Tongue (tissue), 3 donors: ENCODE measurements at places on chromosomes 16 and 17.

DNA sequence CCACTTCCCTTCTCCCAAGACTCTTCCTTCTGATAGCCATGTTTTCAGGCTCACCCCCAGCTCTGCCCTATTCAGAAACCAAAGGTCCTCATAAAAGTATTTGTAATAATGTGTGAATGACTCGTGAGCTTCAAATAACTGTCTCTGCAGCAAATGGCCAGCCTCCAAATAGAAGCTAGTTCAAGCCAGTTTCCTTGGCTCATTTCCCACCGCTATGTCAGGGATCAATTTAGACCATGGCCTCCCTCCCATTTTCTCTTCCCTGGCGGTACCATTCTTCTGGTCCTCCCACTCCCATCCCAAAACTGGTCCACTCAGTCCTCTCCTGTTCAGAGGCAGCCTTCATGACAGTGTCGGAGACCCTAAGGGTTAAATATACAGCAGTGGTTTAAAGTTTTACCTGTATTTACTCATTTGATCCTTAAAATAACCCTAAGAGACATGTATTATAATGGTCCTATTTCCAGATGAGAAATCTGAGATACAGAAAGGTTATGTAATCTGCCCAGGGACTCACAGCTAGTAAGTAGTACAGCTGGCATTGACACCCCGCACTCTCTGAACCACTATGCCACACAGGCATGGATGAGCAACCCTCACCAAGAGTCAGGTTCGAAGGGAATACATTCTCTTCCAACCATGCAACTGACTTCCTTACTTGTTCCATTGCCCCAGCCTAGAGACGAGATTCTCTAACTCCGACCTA, 42.9 kb downstream of the GAS7 start:
- DNase-seq: peak; percentile 66

DNA sequence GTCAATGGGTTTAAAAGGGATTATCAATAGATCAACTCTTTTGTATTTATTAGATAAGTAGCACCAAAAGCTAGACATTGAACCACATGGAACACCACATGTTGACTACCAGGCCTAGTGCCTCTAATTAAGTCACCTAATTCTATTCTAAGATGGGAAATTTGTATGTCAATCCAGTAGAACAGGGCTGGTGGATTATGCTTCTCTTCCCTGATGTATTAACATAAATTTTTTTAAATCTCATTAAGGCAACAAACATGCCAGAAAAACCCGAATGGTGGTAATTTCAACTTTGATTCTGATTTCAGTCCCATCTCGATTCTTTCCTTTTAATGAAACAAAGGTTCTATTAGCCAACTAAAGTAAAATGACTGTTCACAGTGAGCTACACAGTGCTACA, 92.6 kb downstream of the KANSL1 start:
- no peak for DNase-seq

DNA sequence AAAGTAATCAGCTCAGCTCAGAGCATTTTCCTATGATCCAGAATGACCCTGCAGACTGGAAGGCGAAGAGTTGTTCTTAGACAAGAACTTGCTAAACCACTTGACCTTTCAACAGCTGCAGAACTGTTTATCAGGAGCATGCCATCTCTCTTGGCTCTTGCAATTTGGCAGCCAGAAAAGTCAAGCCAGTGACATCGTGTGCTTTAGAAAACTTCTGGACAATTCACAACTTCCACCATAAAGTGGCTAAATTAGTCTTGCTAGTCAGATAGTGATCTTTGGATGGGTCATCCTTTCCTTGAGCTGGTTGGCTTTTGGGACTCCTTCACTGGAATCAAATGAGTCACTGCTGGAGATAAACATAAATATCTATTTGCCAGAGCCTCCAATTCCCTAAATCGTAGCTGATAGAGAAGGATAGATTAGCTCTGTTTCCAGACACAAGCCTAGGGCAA, 146.5 kb downstream of the MAP2K6 start:
- peak; percentile 44 for DNase-seq

DNA sequence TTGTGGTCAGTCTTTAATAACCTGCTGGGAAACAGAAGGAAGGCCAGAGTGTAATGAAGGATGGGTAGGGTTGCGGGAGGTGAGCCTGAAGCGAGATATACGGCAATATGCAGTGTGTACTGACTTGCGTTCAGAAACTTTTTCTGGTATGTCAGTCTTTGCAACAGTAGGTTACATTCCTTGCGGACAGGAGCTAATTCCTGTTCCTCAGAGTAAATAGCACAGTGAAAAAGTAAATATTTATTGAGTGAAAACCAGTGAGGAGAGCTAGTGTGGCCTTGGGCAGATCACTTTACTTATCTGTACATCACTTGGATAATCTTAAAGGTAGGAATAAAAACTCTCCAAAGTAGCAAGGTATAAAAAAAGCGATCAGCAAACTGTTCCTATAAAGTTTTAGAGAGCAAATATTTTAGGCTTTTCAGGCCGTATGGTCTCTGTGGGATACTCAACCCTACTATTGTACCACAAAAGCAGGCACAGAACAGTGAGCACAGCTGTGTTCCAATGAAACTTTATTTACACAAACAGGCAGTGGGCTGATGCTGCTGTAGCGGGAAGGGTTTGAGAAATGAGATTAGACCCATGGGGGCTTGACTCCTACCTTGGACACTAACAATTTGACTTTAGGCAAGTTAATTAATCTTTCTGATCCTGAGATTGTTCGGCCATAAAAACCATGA, 348.0 kb downstream of the UTP18 start:
- no peak for DNase-seq

GRCh38 chr17:51435171-51435552, 174.8 kb downstream of the UTP18 start:
- no peak for DNase-seq

- DNase-seq: no peak
These were observed 188.0 kb upstream of the GSE1 start for GRCh38 chr16:85425074-85425662.

DNA sequence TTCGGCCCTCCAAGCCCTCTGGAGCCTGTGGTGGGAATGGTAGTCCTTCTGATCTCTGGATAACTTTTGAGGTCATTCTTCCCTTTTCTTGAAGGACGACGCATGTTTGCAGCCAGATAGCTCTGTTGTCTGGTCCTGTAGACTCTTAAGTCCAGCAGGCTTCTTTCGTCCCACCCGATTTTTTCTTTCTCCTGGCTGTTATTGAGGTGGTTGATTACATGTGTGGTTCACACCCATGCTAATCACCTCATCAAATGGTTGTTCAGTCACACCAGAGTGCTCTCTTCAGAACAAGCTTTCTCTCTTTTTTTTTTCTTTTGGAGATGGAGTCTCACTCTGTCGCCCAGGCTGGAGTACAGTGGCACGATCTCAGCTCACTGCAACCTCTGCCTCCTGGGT, 30.6 kb downstream of the PIGL start:
- no peak for DNase-seq

GRCh38 chr17:49784636-49785035, 3.8 kb upstream of the KAT7 start:
- DNase-seq: no peak

DNA sequence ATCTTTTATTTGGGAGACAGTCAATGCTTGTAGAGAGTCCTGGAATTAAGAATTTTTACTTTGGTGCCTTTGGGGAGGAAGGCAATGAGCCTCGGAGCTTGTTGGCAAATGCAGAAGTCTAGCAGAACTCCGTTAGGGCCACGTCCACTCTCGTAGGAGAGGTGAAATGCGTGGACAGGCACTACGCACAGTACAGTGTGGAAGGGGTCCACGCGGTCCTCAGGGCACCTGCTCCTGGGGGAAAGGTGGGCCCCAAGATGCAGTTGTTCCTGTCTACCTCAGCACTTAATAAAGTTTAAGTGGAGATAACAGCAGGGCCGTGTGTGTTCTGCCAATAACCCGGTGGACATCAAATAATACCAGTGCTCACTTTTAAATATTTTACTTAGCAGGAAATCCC, 1.8 kb downstream of the RAB11FIP3 start:
- DNase-seq: no peak

DNA sequence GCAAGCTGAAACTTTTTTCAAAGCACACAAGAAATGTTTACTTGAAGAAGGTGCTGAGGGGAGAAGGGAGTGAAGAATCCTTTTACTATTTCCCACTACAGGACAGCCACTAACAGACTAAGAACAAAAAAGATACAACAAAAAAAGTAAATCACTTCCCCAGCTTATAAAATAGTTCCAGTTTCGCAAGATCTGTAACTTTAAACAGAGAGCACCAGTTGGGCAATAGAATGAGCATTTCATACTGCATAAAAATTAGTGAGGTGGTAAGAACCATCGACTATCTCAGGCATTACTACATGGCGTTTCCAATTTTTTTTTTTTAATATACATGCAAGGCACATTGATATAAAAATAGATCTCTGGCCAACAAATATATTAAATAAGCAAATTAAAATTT, 11.1 kb downstream of the CRYBA1 start:
- no peak for DNase-seq

DNA sequence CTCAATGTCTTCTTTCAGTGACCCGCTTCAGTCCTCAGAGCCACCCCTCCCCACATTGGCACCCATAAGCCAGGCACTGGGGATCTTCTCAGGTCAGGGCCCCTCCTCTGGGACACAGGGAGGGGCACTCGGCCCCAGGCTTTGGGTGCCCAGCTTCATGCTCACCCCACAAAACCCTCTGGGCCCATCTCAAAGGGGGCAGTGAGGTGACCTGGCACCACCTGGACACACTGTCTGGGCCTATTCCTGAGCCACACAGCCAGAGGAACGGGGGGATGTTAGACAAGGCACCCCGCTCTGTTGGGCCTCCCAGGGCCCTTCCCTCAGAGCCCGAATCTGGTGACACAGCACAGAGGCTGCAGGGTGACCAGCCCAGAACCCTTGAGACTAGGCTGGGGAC, 36.1 kb downstream of the TNFRSF13B start:
- no peak for DNase-seq

DNA sequence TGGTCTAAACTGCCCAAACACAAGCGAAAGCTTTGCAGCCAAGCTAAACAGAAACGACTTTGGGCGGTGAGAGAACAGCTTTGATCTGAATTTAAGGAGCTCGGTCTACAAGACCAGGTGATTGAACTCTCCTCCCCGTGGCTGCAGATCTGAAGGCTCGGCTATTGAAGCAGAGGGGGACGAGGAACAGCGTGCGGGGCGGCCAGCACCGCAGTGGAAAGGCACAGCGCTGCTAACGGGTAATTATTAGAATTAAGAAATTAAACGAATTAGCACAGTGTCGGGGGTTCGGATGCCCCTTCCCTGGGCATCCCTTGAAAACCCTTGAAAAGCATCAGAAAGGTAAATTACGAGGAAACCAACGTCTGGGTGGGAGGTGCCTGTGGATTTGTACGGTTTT, 431 bp downstream of the TEKT3 start:
- DNase-seq: no peak

GRCh38 chr17:72169823-72170222, 49.0 kb downstream of the SOX9 start:
- no peak for DNase-seq

DNA sequence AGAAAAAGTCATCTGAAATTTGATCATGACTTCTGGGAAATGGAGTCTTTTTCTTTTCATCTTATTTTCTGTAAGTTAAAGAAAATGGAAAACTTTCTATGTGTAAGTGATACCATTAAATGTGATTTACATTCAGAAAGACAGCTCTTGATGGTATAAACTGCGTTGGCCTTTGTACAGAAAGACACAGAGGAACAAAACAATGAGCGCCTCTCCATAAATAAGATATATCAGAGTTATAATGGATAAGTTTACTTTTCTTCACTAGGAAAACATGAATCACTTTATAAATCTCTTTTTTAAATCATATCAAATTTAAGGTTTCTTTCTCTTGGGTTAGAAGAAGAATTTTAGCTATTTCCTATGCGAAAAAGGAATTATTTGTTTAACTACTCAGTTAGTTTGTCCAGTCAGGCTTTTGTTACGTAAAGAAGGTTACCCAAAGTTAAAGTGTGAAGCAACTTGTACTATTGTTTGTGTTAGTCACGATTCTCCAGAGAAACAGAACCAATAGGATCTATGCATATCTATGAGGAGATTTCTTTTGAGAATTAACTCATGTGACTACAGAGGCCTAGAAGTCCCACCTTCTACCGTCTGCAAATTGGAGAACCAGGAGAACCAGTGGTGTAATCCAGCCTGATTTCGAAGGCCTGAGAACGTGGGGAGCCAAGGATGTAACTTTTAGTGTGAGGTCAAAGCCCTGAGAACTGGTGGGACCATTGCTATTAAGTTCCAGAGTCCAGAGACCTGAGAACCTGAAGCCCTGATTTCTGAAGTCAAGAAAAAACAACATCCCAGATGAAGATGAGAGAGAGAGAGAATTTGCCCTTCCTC, 295.4 kb upstream of the KCNJ16 start:
- no peak for DNase-seq

GRCh38 chr17:53950858-53951250, 128.1 kb downstream of the KIF2B start:
- no peak for DNase-seq

DNA sequence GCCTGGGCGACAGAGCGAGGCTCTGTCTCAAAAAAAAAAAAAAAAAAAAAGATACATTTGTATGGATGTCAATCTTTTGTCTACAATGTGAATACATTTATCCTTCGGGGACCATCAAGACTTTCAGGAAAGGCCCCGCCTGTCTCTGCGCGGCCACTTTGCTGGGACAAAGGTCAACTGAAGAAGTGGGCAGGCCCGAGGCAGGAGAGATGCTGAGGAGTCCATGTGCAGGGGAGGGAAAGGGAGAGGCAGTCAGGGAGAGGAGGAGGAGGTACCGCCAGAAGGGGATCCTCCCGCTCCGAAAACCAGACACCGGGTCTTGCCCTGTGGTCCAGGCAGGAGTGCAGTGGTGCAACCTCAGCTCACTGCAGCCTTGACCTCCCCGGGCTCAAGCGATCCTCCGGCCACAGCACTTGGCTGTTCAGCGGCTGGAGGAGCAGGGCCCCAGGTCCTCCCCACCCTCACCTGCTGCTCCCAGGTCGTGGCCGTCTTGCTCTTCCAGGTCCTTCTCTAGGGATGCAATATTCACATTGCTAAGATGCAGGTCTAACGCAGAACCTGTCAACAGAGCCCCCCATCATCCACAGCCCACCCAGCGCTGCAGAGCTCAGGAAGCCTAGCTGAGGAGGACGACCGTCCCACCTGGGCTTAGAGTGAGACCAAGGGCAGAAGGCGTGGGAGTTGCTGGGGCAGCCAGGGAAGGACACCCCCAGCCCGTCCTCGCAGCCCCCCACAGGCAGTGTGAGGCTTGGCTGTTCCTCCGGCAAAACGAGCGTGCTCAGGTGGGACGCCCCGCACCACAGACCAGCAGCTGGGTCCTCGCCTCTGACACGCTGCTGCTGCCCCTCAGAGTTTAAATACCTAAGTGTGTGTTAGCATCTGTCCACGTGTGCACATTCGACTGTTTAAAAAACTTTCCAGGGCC, 19.6 kb downstream of the GNPTG start:
- DNase-seq: no peak

DNA sequence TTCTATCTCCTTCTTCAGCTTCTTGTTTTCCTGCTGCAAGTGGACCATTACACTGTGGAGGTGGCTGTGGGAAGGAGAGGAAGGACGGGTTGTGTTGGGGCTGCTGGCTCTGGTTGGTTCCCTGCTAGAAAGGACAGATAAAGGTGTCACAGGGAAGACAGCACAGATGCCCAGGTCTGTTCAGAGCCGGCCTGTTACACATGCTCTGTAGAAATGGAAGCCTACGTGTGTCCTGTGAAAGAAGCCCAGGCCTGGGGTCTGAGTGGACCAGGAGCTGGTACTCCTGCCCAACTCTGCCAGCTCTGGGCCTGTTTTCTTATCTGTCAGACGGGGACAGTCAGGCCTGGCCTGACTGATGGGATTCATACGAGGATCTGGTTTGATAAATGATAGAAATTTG, 26.4 kb downstream of the DHX38 start:
- DNase-seq: no peak
